ENCODE measurements at places on chromosomes 13 and 19. TPM values are rescaled to one million over a fixed set of nuclear protein-coding genes. Genes with fewer than 3 reads are reported as not detected.

GRIN2D gene
- total RNA-seq, result 0.26 TPM

TDRD12 gene
- total RNA-seq, result 1.4 TPM

FPR3 gene
- not detected for total RNA-seq

EXOSC5 gene
- total RNA-seq, result 7.7 TPM

CPT1C gene
- total RNA-seq, result 21.6 TPM

UHRF1 gene
- total RNA-seq, result 17.9 TPM

RDH8 gene
- total RNA-seq, result not detected

PCDH17 gene
- total RNA-seq, result 0.22 TPM

PABPC3 gene
- 0.39 TPM for total RNA-seq

KCNJ14 gene
- 0.65 TPM for total RNA-seq

CFD gene
- 1.9 TPM for total RNA-seq

ERCC1 gene
- total RNA-seq, result 77.5 TPM
